CD8-positive, alpha-beta memory T cell (primary cell): ENCODE measurements at places on chromosomes 6 and 20. TPM values are rescaled to one million over a fixed set of nuclear protein-coding genes. Genes with fewer than 3 reads are reported as not detected.
A peak's percentile ranks its signal among the peaks of the same experiment; 100 is the strongest.

Gene SPATA25
- 1.9 TPM for total RNA-seq

Gene KIFC1
- total RNA-seq, result 52.7 TPM

Gene SYNCRIP
- 247 TPM for total RNA-seq

DNA sequence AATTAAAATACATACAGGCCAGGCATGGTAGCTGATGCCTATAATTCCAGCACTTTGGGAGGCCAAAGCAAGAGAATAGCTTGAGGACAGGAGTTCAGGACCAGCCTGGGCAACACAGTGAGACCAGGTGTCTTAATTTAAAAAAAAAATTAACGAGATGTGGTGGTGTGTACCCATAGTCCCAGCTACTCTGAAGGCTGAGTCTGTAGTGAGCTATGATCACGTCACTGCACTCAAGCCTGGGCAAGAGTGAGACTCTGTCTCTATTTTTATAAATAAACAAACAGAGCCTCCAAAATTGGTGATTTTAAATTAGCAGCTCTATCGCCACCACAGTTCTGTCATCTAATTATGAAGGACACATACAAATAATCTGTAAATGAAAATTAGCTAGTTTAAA, 37.9 kb downstream of the ABHD12 start:
- H3K27me3 ChIP-seq, result no peaks in the 10 kb centered on the region
- no peak overlapping the region for H3K4me3 ChIP-seq
- no peaks in the 10 kb centered on the region for H3K36me3 ChIP-seq
- no peak overlapping the region for H3K27ac ChIP-seq

GRCh38 chr20:48889140-48889790, 32.2 kb upstream of the ARFGEF2 start:
- no peak overlapping the region for H3K27ac ChIP-seq
- DNase-seq, result no peak
- no peaks in the 10 kb centered on the region for H3K36me3 ChIP-seq

Gene C20orf96
- total RNA-seq, result 4.3 TPM

DNA sequence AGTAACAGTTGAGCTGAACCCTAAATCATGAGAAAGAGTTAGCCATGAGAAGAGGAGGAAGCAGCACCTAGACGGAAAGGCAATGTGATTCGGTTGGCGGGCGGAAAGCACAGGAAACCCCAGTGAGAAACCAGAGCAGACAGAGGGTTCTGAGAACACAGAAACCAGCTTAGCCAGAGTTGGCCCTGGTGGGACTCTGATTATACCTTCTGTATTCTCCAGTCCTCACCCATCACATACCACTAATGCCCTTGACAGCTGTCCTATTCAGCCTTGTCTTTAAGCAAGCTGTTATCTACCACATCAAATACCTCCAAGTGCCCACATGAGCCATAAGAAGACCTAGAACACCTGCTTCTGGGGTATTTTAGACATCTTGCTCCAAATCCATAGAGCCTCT, 58.9 kb upstream of the LRRC1 start:
- H3K27ac ChIP-seq, result no peak overlapping the region
- DNase-seq, result peak; percentile 12
- peaks cover 16% of the 10 kb centered on the region for H3K4me1 ChIP-seq
- H3K27me3 ChIP-seq, result no peaks in the 10 kb centered on the region

- H3K4me1 ChIP-seq, result no peaks in the 10 kb centered on the region
- H3K36me3 ChIP-seq, result no peaks in the 10 kb centered on the region
- H3K27ac ChIP-seq, result no peak overlapping the region
- no peaks in the 10 kb centered on the region for H3K27me3 ChIP-seq
Observed at GRCh38 chr6:100998111-100998510, 117.0 kb upstream of the ASCC3 start.

- H3K27ac ChIP-seq, result no peak overlapping the region
- H3K36me3 ChIP-seq, result no peaks in the 10 kb centered on the region
- no peaks in the 10 kb centered on the region for H3K4me1 ChIP-seq
- DNase-seq, result no peak
Observed at GRCh38 chr6:147870506-147871110, 362.1 kb downstream of the SAMD5 start.

- peaks cover 57% of the 10 kb centered on the region for H3K36me3 ChIP-seq
- no peaks in the 10 kb centered on the region for H3K4me1 ChIP-seq
- DNase-seq, result no peak
- H3K27ac ChIP-seq, result no peak overlapping the region
- no peak overlapping the region for H3K4me3 ChIP-seq
- H3K27me3 ChIP-seq, result no peaks in the 10 kb centered on the region
Observed at GRCh38 chr6:37314487-37315156, 39.2 kb upstream of the RNF8 start.

DNA sequence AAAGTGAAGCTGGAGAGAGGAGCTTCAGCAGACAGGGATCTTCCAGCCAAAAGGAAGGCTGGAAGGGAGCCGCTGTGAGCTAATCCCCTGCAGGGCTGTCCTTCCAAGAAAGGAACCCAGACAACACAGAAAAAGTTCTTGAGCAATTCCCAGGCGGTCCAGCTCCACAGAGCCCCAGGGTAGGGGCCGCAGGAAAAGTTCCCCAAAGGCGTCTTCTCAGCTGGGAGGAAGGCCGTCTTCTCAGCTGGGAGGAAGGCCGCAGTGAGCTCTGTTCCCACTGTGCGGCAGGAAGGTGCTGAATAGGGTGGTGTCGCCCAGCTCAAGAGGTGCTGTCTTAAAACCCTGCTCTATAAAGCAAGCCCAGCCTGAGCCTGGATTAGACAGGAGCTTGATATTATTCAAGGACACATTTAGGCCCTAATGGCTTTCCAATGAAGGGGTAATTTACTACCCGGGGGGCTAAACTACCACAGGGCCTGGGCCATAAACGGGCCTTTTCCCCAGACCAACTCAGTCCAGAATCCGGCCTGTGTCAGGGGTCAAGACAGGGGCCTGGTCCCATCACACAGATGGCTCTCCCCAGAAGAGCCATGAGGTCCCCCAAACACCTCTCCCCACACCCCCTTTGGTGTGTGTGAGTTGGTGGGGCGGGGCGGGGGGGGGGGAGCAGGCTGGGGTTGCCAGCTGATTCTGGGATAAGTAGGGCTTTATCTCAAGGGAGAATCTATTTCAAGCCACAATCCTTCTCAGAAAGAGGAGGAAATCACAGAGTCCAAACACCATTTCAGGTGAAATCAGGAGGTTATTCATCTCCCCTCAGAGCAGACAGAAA, 103.6 kb downstream of the NOL4L start:
- H3K4me1 ChIP-seq, result peaks cover 53% of the 10 kb centered on the region
- H3K27me3 ChIP-seq, result no peaks in the 10 kb centered on the region
- H3K36me3 ChIP-seq, result no peaks in the 10 kb centered on the region
- no peak for DNase-seq
- H3K27ac ChIP-seq, result no peak overlapping the region

DNA sequence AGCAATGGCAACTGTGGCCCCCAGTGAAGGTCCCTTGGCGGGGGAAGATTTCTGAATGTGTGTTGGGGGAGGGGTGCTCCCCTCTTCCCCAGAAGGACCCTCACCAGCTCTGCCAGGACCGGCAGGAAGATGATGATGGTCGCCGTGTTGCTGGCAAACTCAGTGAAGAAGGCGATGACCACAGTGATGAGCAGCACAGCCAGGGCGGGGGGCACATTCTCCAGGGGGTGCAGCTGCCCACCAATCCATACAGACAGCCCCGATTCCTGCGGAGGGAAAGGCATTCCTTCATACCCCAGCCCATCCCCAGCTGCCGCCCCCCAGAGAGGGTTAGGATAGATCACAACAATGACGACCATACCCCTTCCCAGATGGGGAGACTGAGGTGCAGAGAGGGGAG, 15.7 kb upstream of the OCSTAMP start:
- no peaks in the 10 kb centered on the region for H3K36me3 ChIP-seq
- peaks cover 5% of the 10 kb centered on the region for H3K4me1 ChIP-seq
- H3K4me3 ChIP-seq, result no peak overlapping the region
- no peak overlapping the region for H3K27ac ChIP-seq
- no peaks in the 10 kb centered on the region for H3K27me3 ChIP-seq

Gene PSMB9
- 255 TPM for total RNA-seq

DNA sequence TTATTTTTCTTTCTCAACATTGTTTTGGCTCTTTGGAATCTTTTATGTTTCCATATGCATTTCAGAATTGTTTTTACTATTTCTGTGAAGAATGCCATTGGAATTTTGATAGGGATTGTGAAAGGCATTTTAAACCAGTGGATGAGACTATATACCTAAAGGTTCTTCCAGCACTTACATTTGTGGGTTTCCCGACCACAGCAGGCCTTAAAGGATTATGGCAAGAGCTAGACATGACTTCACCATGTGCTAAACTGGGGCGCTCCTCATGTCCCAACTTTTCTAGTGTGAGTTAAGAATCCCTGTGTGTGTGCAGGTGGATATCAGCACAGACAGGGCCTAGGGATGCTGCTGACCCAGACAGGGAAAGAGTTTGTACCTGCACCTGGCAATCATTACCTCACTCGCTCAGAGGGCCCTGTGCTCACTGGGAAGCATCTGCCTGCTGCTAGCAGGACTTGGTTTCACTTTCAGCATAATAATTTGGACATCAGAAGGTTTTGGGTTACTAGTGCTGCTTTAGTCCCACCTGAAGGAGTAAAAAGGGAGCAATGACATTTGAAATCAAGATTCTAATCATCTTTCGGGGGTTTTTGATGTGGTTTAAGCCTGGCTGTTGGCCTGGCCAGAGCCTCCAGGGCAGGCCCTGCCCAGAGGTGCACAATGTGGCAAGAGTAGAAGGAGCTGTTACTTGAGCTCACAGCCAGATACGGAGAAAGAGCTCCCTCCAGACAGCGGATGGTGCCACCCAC, 137.1 kb downstream of the CDC5L start:
- H3K27ac ChIP-seq, result no peak overlapping the region
- H3K36me3 ChIP-seq, result no peaks in the 10 kb centered on the region
- DNase-seq, result no peak
- no peaks in the 10 kb centered on the region for H3K27me3 ChIP-seq
- no peak overlapping the region for H3K4me3 ChIP-seq
- H3K4me1 ChIP-seq, result no peaks in the 10 kb centered on the region

DNA sequence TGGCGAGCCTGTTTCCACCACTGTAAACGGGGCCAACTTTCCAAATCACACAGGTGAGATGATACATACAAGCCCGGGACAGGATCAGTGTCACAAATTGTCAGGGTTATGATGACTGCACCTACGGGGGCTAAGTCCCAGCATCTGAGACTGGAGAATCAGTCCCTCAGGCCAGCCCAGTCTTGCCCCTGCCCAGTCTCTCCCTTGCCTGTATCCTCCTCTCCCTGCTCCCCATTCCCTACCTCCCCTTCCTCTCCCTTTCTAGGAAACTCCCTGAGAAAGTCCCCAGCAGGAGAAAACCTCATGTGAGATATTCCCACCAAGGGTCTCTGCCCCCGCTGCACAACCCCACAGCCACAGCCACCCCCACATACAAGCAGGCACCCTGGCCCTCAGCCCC, 1.5 kb downstream of the FOXS1 start:
- no peaks in the 10 kb centered on the region for H3K4me1 ChIP-seq
- no peaks in the 10 kb centered on the region for H3K27me3 ChIP-seq
- no peak for DNase-seq
- no peak overlapping the region for H3K27ac ChIP-seq
- H3K36me3 ChIP-seq, result no peaks in the 10 kb centered on the region

- no peak overlapping the region for H3K27ac ChIP-seq
- no peak overlapping the region for H3K4me3 ChIP-seq
- H3K27me3 ChIP-seq, result no peaks in the 10 kb centered on the region
- H3K4me1 ChIP-seq, result peaks cover 11% of the 10 kb centered on the region
- no peak for DNase-seq
Observed at GRCh38 chr6:157095084-157095483, 228.2 kb downstream of the TMEM242 start.

GRCh38 chr6:152135755-152136448, 328.4 kb downstream of the ESR1 start:
- peaks cover 80% of the 10 kb centered on the region for H3K36me3 ChIP-seq
- H3K4me3 ChIP-seq, result no peak overlapping the region
- H3K4me1 ChIP-seq, result no peaks in the 10 kb centered on the region
- H3K27ac ChIP-seq, result no peak overlapping the region

GRCh38 chr6:23174781-23175361, 605.5 kb downstream of the HDGFL1 start:
- H3K36me3 ChIP-seq, result no peaks in the 10 kb centered on the region
- no peak overlapping the region for H3K4me3 ChIP-seq
- no peaks in the 10 kb centered on the region for H3K4me1 ChIP-seq
